ENCODE measurements at places on chromosomes 2 and 18.

GRCh38 chr2:224957540-224958461, 84.5 kb downstream of the DOCK10 start:
- peak; percentile 26 for DNase-seq

DNA sequence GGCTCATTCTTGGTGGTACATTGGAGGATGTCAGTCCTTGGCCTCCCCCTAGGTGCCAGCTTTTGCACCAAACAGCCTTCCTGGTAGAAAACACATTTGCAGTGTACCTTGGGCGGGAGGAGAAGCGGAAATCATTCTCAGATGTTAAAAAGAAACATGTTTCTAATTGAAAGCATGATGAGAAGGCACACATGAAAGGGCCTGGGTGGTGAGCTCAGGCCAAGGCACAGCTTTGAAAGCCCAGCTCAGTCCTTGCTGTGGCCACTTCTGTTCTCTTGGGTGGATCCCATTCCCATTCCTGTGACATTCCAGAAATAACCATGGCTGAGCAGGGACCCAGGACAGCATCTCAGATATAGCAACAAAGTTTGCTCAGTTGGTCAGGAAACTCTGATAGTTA, 71.5 kb downstream of the LTBP1 start:
- DNase-seq, result no peak

GRCh38 chr2:101828673-101829334, 131.3 kb downstream of the MAP4K4 start:
- DNase-seq, result peak; percentile 80

DNA sequence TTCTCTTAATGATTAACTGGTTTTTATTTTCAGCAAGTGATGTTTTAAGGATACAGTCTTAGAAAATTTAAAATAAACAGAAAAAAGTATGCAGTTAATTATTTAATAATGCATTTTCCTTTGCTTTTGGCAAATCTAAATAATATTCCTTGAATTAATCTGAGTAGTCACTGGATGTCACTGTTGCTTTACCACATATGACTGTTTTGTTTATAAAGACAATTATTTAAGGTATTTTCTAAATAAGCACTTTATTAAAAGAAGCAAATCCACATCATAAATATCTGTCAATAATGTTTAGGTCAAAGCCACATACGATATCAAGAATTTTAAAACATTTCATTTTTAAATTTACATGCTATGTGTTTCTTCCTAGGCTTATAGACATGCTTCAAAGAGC, 40.6 kb upstream of the TFPI start:
- DNase-seq, result peak; percentile 30

- DNase-seq, result peak; percentile 7
Observed at GRCh38 chr2:159891917-159892730, 94.1 kb upstream of the CD302 start.

DNA sequence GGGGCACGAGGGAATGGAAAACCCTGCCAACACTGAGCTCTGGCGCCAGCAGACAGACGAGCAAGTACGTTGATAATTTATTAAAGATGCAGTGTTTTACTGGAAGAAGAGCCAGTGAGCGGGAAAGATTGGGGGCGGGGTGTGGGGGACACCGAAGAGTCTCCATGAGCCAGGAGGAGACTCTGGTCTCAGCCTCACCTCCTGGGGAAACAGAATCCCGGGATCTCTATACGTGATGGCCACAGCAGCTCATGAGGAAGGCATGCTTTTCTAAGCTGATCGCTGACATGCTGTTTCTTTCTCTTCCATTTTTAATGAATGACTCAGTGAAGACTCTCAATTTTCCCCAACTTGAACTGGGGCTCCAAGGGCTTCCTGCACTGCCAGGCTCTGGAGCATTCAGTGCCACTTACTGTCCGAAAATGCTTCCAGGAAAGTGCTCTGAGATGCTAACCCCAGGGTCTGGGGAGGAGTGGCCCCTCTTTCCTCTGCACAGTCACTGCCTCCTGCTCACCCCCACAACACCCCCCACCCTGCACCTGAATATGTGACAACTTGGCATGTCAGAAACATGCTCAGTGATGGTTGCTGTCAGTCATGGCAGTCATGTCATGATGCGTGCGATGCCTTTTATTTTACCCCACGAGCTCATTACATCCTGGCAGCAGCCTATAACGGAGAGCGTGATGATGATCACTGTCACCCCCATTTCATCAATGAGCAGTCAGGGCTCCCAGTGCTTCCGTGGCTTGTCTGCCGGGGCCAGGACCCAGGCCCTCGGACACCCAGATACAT, 164.2 kb upstream of the CAPN13 start:
- no peak for DNase-seq

- no peak for DNase-seq
Observed at GRCh38 chr2:129883121-129883520, 96.3 kb upstream of the RAB6C start.

GRCh38 chr2:128879161-128879560, 560.5 kb upstream of the HS6ST1 start:
- DNase-seq, result no peak

- peak; percentile 9 for DNase-seq
Observed at GRCh38 chr18:73924836-73925235, 222.8 kb downstream of the FBXO15 start.

Data from muscle of leg (tissue), 16 donors.